Fibroblast of villous mesenchyme (primary cell): ENCODE measurements at places on chromosomes 3 and 15. TPM values are rescaled to one million over a fixed set of nuclear protein-coding genes. Genes with fewer than 3 reads are reported as not detected.

The CKMT1B gene
- total RNA-seq, result not detected in 2 replicates

- peak; percentile 54 for DNase-seq
These were observed 104.8 kb upstream of the OSTN start for GRCh38 chr3:191094057-191094845.

The CPNE9 gene
- total RNA-seq, result not detected in 2 replicates

- DNase-seq, result no peak
These were observed 58.8 kb upstream of the TRPM1 start for GRCh38 chr15:31160297-31160696.

DNA sequence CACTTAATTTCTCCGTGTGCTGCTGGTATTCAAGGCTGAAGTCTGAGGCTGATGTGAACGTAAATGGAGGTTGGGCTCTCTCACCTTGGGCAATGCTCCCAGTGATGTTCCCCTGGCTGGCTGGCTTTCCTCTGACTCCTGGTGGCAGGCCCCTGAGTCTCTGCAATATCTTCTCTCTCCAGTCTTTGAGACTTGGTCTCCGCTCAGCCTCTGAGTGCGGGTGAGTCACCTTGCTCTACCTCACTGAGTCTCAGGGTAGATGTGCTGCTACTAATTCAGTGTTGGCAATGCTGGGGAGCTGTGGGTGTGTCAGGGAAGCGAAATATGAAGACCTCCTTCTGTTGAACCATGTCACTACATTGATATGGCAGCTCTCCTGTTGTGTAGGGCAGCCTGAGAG, 31.3 kb upstream of the TRIM59 start:
- no peak for DNase-seq

- no peak for DNase-seq
These were observed 26.2 kb upstream of the IL16 start for GRCh38 chr15:81170511-81170910.

DNA sequence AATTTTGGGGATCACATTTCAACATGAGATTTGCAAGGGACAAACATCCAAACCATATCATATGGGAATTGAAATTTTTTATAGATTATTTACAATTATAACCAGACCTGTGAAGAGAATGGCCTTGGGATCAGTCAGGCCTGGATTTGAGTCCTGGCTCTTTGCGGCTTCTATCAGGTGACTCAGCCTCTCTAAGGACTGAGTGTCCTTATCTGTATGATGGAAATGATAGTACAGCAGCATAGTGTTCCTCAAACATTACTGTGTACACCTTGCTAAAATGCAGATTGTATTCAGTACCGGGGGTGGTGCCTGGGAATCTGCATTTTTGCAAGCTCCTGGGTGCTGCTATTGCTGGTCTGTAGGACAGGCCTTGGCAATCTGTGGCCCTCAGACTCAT, 206.7 kb upstream of the PROK2 start:
- DNase-seq, result no peak
